ENCODE measurements at places on chromosomes 5 and 9.

DNA sequence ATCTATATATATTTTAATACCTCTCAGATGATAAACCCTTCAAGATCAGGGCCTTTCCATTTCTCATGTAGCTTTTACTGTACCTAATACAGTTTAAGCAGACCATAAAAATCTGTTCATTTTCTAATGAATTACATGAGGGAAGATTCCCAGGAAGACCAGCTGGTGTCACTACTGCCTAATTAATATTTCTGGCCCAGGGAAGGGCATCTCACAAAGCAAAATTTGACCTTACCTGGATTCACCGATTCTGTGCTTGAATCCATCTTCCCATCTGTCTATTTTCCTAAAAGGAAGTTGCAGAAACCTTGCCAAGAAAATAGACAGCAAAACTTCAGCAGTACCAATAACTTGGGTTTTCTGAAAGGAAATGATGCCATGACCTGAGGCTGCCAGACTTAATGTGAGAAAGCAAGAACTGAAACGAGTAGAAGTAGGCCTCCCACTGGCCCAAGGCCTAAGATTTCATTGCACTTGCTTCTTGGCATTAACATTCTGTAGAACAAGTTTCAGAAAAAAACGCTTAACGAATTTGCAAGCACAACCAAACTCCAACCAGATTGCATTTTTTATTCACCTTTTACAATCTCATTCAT lies 83.0 kb upstream of the GLIS3 start:
- DNase-seq: no peak

DNA sequence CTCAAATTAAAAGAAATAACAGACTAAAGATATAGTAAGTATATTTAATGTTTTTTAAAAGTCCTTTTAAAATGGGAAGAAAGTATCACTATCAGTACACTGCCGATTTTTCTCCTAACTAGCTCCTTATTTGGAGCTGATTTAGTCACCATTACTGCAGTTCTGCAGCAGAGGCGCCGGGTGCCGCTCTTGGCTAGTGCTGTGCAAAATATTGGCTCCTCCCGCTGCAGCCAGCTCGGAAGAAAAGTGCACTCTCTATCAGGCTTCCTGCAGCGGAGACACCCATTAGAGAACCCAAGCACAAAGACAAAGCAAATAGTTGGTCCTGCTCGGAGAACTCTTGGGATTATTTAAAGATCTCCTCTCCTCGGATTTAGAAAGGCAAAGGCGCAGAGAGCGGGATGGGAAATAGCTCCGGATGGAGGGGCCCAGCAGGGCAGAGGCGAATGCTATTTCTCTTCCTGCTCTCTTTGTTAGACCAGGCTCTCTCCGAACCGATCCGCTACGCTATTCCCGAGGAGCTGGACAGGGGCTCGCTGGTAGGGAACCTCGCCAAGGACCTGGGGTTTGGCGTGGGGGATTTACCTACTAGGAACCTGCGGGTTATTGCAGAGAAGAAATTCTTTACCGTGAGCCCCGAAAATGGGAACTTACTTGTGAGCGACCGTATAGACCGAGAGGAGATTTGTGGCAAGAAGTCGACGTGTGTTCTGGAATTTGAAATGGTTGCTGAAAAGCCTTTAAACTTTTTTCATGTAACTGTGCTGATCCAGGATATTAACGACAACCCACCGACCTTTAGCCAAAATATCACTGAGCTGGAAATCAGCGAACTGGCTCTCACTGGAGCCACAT lies at the start of gene PCDHGB3:
TSS of gene PCDHGB3 (plus strand) at position 249 of the 855 bp plus-strand sequence. CDS start at position 402, 153 bp downstream.
- peak; percentile 47 for DNase-seq

GRCh38 chr5:44225231-44226160 lies 163.7 kb downstream of the FGF10 start:
- no peak for DNase-seq

DNA sequence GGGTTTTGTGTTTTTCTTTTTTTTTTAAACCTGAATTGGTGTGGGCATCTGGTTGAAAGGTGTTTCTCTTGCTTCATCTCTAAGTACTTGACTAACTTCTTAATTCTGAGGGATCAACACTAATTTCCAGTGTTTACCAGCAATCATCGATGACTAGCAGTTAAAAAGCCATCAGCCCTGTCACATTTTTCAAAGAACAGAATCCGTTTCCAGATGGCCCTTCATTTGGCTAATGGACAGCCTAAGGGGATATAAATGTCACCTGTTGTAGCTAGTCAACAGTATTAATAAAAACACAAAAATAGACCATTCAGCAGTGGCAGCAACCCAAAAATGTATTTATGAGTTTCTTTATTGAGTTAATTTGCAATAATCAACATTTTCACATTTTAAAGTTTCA lies 1076.5 kb downstream of the MAT2B start:
- no peak for DNase-seq

DNA sequence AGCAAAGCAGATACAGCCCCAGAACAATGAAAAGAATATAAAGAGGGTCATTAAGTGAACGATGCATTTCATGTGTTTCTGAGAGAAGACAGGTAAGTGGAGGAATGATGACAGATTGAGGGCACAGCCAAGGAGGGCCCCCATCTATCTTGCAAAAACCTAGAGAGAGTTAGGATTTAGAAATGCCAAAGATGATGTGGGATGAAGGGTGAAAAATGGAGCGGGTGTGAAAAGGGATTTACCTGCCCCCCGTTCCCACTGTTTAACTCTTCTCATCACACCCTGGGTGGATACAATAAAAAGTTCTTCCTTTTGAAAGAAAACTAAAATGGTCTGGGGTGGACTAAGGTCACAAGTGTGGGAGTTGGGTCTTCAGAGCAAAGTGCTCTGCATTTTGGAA lies 18.5 kb upstream of the PPP2R2B start:
- DNase-seq: no peak
